Activated CD4-positive, alpha-beta memory T cell treated with anti-CD3 and anti-CD28 coated beads for 36 hours (primary cell): ENCODE measurements at places on chromosomes 11 and 22.

DNA sequence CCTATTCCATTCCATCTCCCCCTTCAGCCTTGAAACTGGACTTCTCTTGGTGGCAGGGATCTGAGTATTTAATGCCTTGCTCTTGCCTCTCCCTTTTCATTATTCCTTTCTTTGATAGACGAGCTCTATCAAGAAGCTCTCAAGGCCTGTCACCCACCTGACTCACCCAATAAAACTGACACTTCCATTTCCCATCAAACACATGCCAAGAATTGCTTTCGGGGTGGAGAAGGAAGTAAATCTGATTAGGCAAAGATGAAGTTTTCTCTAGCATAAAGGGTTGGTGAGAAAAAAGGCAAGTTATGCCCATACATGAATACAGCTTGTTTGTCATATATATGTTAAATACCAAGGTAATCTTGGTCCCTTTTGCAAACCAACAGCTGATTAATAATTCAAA, 34.9 kb upstream of the MYEOV start:
- no peak for DNase-seq

- no peak for DNase-seq
These were observed 19.3 kb upstream of the MPPED1 start for GRCh38 chr22:43392385-43392989.

- DNase-seq: no peak
These were observed 53.5 kb downstream of the KCNJ4 start for GRCh38 chr22:38401336-38402084.

DNA sequence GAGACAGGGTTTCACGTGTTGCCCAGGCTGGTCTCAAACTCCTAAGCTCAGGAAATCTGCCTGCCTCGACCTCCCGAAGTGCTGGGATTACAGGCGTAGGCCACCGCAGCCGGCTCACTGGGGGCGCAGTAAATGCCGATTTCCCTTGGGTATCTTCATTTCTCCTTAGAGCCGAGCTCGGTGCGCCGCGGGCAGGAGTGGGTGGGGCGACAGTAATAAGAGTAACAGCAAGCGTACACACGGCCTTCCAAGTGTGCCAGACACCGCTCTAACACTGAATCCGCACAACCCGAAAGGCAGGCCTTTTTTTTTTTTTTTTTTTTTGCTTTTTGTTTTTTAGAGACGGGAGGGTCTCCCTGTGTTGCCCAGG, 500 bp upstream of the ADSL start:
- DNase-seq: peak; percentile 73

- no peak for DNase-seq
These were observed 346 bp upstream of the ALG9 start for GRCh38 chr11:111871693-111872161.

GRCh38 chr22:26763633-26764361, 106.4 kb downstream of the MIAT start:
- DNase-seq: no peak

- no peak for DNase-seq
These were observed 9.7 kb upstream of the LGALS2 start for GRCh38 chr22:37589636-37590035.

GRCh38 chr11:110409174-110409573, 20.6 kb upstream of the FDX1 start:
- DNase-seq: no peak

GRCh38 chr11:93524858-93525257, 18.3 kb downstream of the SMCO4 start:
- no peak for DNase-seq

DNA sequence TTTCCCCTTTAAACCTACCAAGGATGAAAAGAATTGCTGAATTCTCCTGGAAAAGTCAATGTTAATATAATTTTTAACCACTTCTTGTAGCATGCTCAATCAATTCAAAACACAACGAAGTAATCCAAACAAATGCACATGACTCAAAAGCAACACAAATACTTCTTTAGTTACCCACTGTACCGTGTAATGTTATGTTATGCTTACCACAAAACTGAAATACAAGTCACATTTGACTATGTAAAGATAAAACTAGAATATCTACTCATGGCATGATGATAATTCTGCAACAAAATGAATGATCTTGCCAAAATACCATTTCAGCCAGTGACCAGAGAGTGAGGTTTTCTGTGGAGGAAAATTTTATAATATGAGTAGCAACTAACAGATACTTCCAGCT, 587.0 kb downstream of the DLG2 start:
- DNase-seq: no peak

DNA sequence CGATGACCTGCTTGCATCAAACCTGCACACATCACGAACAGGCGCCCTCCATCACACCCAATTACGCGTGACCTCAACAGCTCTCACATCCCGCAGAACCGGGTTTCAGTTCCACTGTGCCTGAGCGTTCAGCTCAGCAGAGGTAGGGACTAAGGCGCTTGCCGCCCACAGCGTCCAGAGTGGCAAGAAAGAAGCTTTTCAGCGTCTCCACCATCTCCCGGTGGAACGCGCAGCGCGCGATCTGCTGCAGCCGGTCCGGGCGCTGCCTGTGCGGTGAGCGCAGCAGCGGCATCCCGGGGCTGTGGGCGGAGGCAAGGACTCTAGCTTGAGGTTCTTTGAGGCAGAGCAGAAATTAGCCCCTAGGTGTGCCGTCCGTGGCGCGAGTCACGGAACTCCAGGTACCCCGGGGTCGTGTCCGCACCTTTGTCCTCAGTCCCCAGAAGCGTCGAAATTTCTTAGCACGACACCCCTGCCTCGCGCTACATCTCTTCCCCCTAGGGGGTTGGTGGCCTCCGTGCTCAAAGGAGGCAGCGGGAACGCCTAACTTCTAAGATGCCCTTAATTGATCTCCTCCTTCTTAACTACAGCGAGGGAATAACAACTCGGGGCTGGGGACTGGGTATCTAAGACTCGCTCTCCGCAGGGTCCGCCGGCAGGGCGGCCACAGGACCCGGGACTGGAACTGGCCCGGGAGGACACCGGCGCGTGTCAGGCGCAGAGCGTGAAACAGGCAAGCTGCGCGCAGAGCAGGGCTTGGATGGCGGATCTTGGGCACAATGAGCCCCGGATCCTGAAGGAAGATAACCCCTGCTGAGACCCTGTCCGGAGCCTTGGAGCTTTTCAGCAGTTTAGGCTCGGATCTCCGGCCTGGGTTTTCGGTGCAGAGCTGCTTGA, 1.7 kb upstream of the CALCA start:
- peak; percentile 58 for DNase-seq

DNA sequence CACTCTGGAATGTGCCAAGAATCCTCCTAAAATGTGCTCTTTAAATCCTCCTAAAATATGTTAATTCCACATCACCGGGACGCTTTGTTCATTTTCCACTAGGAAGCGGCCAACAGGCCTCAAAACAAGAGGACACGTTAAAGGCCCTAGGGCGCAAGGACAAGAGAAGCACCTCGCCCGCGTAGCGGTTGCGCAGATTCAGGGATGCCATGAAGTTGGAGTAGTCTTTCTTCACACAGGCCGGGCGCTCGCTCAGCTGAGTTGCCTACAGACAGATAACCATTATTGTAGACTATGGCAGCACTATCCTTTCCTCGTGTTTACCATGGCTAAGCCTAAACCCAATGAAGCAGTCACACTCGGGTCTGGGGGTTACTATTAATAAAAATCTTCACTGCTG, 29.5 kb upstream of the SERPIND1 start:
- DNase-seq: no peak

DNA sequence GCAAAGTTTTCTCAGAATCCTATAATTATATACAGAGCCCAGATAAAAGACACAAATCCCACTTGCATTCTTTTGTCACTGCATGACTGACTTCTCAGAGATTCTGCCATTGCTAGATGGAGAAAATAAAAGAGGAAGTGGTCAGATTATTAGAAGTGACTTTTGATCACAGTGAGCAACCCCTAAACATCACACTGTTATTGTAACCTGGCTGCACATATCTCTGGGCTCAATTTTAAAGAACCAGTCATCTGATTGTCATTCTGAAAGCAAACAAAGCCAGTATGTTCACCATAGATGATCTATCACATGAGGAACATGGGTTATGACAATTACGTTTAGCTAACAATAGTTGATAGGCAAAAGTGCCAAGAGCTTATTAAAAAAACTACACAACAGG, 47.8 kb downstream of the COPB1 start:
- DNase-seq: no peak

- no peak for DNase-seq
These were observed 24.3 kb upstream of the PKNOX2 start for GRCh38 chr11:125140233-125140632.

DNA sequence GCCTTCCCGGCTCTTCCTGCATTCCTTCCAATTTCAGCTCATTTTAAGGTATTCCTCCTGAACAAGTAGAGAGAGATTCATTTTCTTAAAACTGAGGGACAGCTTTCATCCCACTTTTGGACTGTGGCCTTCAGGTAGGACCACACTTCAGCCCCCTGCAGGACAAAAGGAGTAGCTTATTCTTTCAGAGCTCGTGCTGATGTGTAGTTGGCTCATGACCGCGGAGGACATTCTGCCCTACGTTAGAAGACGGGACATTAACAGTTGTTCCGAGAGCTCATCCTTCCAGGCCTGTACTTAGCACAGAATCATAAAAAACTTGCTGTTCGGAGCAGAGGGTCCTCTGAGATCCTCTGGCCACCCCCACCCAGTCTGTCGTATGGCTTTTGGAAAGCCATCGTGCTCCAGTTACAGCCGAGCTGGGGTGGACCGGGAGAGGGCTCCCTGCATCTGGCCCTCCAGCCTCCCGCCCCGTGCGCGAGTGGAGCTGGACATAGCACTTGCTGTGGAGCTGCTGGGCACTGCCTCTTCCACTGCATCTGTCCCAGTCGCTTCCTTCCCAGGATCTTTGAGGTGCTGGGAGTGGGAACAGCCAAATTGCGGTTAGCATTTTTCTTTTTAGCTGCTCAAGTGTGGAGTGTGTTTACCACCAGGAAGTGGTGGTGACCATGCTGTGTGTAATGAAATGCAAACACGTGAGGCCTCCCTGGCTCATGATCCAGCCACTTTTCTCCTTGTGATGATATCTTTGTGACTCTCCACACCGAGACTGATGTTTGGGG, 250.3 kb downstream of the TBC1D22A start:
- DNase-seq: no peak

DNA sequence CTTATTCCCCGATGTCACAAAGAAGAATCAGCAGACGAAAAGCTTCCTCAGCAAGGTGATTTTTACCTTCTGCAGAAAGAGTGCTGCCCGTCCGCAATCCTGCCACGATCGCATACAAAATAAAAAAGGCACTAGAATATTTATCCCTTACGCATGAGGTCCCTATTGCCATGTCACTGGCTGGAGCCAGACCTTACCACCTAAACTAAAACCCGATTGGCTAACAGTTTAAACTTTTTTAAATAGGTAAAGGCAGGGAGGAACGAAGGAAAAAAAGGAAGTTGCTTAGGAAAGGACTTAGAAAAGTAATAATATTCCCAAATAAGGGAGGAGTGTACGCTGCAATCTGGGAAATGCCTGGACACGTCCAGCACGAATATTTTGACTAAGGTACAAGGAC, 21.2 kb upstream of the ALDH3B2 start:
- DNase-seq: no peak

- no peak for DNase-seq
These were observed 30.4 kb upstream of the SYT7 start for GRCh38 chr11:61611309-61611708.

DNA sequence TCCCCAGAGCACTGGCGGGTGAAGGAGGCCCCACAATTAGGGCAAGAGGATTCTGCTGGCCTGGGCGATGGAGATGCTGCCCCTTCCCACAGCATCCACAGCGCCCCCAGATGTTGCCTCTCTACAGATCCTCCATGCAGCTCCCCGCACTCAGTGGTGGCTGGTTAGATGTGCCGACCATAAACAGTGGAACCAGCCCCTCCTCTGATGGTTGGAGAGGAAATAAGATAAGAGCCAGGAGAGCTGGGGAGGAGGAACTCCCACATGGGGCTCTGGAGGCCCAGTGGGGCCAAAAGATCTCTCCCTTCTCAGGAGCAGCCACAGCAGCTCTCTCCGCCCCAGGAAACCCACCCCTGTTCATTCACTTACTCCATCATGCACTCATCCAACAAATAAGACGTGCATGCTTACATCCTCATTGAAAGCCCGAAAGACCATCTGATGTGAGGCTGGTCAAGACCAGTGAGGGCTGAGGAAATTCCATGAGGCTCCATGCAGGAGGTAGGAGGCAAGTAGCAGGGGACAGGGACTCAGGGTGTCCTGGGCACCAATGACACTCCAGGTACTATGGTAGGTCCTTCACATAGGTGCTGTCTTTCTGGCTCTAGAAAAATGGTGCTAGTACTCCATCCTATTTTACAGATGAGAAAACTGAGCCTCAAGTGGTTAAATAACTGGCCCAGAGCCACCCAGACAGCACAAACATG, 1.5 kb downstream of the PTGDR2 start:
- DNase-seq: no peak

GRCh38 chr22:24161909-24162308, 19.4 kb upstream of the SUSD2 start:
- no peak for DNase-seq

DNA sequence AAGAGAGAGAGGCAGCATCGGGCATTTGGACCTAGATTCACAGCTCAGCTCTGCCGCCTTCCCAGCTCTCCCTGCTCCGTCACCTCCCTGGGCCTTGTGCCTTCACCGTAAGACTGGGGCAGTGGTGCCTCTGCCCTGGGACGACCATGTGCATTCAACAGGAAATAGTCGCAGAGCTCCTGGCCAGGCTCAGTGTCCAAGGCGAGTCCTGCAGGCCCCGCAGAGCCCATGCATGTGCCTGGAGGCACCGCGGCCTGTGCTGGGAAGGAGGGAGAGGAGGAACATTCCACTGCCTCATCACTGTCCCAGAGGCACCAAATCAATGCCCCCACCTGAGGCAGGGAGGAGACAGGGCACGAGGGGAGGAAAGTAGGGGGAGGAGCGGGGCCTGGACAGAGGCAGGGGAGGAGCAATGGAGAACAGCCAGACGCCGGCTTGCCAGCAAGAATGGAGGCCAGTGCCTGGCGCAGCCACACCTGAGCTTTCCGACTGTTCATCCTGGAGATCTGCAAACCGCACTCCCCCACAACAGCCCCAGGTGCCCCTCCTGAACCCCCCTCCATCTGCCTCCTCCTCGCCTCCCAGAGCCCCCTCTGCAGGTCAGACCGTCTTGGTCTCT, 74.4 kb upstream of the PRR5 start:
- DNase-seq: no peak

- no peak for DNase-seq
These were observed 358.0 kb downstream of the DLG2 start for GRCh38 chr11:85269109-85269508.

- no peak for DNase-seq
These were observed 2.8 kb upstream of the CLCF1 start for GRCh38 chr11:67376063-67376820.

GRCh38 chr11:43567396-43567975, 113.1 kb upstream of the HSD17B12 start:
- no peak for DNase-seq

GRCh38 chr11:62542750-62543567, 3.6 kb downstream of the AHNAK start:
- DNase-seq: peak; percentile 88
